ENCODE measurements at places on chromosomes 4 and X. TPM values are rescaled to one million over a fixed set of nuclear protein-coding genes. Genes with fewer than 3 reads are reported as not detected.

The SH3D19 gene
- total RNA-seq: 19.8 TPM

The NXF2B gene
- not detected for total RNA-seq

The CT45A5 gene
- not detected for total RNA-seq

The UCHL1 gene
- 1,497 TPM for total RNA-seq

The AKAP17A gene
- 33.0 TPM for total RNA-seq

The OPHN1 gene
- total RNA-seq: 3.1 TPM

The STBD1 gene
- 5.0 TPM for total RNA-seq

The SPCS3 gene
- total RNA-seq: 69.1 TPM

The IDS gene
- 34.9 TPM for total RNA-seq

The TMPRSS11B gene
- not detected for total RNA-seq

The SERTM2 gene
- total RNA-seq: not detected

The TRIM60 gene
- not detected for total RNA-seq

The ZFP92 gene
- 0.39 TPM for total RNA-seq

The POF1B gene
- not detected for total RNA-seq

The AR gene
- total RNA-seq: 3.6 TPM

The DKC1 gene
- total RNA-seq: 15.6 TPM

The FAM47E gene
- not detected for total RNA-seq

Measured in epithelial cell of alveolus of lung (primary cell).